Hematopoietic multipotent progenitor cell treated with erythropoietin and hydrocortisone succinate and interleukin-3 and kit ligand, for 4 days (in vitro differentiated cells): ENCODE measurements at places on chromosomes 6 and 20.

- no peak for DNase-seq
Measured at GRCh38 chr20:58518387-58518786, 3.2 kb upstream of the APCDD1L start.

DNA sequence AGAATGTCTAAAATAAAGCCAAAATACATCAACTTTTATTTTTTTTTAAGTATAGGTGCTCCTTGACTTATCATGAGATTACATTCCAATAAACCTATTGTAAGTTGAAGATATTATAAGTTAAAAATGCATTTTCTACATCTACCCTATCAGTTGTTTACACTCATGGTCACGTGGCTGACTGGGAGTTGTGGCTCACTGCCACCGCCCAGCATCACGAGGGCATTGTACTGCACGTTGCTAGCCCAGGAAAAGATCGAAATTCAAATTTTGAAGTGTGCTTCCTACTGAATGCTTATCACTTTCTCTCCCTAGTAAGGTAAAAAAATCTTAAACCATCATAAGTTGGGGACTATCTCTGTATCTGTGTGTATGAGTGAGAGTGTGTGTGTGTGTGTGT is 126.6 kb upstream of the RIN2 start:
- DNase-seq, result peak; percentile 23

- DNase-seq, result peak; percentile 83
Measured at GRCh38 chr20:46757754-46758678, 48.6 kb downstream of the SLC2A10 start.

DNA sequence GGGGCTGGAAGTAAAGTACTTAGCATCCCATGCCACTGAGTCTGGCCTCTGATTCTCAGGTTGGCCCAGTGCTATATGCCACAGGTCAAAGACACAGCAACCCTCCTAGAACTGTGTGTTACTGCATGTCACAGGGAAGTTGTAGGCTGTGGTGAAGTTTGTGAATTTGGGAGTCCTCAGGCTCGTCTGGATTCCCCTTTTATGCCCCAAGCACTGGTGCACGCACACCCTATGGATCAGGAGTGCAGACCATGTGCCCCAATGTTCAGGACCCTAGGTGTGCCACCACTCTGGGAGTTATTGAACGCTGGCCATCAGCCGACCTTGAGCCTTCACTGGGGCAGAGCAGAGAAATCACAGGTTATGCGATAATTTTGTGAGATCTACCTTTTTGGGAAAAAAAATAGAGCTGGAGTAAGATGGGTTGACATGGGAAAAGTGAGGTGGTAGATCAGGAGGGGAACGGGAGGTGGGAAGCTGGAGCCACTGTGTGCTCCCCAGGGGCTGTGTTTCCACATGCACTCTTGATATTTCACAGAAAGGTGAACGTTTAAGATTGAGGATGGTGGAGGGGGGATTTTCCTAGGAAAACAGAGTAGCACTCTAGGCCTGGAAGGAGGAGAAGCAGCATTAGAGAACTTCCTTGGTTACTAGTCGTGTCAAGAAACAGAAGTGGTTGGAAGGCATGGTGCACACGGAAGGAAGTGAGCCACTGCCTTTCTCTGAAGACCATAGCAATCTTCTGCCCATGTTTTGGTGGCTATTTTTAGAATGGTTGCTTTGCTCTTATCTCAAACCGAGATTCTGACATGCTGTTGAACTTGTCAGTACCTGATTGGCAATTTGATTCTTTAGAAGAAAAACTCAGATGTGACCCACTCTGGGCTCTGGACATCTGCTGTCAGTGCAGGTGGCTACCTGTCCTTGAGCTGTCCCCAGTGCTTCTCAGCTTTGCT is 44.1 kb downstream of the DUSP22 start:
- peak; percentile 83 for DNase-seq

DNA sequence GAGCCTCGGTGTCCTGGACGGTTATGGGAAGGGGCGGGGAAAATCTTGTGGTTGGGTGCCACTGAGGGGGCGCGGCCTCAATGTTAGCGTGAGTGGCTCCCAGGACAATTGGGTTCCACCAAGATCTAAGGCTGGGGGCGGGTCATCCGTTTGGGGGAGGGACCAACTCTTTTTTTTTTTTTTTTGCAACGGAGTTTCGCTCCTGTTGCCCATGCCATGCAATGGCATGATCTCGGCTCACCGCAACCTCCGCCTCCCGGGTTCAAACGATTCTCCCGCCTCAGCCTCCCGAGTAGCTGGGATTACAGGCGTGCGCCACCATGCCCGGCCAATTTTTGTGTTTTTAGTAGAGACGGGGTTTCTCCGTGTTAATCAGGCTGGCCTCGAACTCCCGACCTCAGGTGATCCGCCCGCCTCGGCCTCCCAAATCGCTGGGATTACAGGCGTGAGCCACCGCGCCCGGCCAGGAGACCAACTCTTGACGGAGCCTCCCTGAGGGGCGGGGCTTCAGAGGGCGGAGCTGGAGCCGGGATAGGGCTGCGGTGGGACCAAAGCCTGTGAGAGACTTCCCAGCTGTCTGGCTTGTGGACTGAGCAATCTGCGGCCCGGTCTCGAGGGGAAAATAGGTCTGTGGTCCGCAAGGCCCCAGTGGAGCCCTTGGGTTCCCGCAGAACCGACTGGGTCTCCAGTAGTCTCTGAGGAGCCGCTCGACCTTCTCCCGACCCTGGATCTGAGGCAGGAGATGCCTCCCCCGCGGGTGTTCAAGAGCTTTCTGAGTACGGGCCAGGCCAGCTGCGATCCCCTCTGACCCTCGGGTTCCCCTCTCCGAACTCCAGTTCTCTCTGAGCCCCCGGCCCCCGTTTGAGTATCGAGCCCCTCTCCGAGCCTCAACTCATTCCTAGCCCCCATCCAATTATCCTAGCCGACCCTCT is 1.1 kb downstream of the SPAG4 start:
- DNase-seq, result peak; percentile 100

- no peak for DNase-seq
Measured at GRCh38 chr20:46365487-46366220, 40.8 kb downstream of the ELMO2 start.
